ENCODE measurements at places on chromosomes 2 and 18.

GRCh38 chr2:208142925-208143799, 2.8 kb downstream of the CRYGB start:
- DNase-seq = no peak

DNA sequence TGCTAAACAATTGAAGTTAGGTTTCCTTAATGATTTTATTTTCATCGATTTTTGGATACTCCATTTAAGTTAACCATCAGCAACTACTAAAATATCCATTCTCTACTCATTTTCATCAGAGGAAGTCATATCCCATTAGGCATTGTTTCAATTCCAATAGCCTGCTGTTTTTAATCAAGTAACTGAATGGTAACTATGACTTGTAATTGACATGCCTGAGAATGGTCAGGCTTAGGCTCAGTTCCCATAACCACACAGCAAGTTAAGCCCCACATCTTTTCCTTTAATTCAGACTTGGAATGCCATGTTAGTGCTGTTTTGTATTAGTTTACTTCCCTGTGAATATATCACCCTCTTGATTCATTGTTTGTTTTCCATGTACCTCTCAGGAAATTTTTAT, 398.8 kb downstream of the ARHGAP15 start:
- no peak for DNase-seq

DNA sequence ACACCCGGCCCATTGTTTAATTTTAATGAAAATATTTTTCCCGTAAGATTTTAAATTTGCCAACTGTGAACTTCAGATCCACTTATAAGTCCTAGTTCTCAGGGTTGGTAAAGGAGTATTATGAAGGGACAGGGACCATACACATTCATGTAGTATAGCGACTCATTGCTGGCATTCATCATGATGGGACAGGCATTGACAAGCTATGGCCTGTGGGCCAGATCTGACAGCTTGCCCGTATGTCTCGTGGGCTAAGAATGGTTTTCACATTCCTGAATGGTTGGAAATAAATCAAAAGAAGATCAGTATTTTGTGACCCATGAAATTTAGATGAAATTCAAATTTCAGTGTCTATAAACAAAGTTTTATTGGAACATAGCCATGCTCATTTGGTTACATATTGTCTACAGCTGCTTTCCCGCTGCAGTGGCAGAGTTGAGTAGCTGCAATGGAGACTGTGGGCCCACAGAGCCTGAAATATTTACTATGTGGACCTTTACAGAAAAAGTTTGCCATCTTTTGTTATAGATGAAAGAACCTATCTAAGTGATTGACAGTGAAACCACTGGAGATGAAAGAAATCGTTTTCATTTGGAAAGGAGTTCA, 4.1 kb downstream of the RAPGEF4 start:
- no peak for DNase-seq

DNA sequence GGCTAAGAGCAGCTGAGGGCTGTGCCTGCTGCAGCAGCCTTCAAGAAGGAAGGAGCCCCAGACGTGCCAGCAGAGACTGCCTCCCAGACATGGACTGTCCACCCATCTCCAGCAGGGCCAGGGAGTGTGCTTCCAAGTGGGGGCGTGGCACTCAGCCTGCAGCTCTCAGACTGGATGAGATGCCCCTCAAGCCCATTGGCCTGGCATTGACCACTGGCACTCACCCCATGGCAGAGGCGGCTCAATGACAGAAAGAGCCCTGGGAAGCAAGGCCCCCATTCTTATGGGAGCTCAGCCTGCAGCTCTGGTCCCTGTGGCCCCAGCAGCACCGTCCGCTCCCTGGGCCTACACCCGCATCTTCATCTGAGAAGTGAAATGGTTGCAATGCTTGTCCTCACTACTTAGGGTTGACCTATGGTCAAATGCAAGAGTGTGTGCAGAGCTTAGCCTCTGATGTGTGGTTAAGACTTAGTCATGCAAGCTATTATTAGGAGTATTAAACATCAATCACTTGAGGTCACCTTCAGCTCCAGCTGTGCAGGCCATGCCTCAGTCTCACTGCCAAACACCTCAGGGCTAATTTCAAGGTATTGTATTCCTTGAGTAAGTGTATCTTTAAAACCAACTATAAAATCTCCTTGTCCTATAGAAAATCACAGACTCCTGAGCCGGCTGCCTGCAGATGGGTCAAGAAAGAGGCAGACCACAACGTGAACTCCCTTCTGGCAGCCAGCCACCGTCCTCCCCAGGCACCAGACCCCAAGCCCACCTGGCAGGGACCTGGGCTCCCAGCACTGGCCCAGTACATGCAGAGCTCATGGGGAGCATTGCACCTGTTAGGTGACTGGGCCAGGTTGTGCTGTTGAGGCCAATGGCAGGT, 194.8 kb downstream of the NDUFA10 start:
- no peak for DNase-seq
